ENCODE measurements at places on chromosomes 13 and 19. TPM values are rescaled to one million over a fixed set of nuclear protein-coding genes. Genes with fewer than 3 reads are reported as not detected.

NDFIP2 gene
- 0.12 TPM for polyA plus RNA-seq

PSG7 gene
- polyA plus RNA-seq: not detected

LIN37 gene
- polyA plus RNA-seq: 76.1 TPM

DNA sequence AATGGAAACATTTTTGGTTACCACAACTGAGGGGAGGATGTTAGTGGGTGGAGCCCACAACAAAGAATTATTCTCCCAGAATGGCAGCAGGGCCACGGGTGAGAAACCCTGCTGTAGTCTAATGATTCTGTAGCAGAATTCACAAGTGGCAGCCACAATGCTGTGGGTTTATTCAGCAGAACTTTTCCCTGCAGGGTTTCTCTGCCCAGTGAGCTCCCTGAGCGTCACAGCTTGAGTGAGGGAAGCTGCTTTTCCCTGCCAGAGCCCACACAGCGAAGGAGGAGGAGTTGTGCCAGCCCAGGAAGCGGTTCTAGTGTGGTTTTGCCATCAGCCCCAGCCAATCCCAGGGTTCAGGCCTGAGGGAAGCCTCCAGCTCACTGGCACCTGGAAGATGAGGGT lies 4.4 kb downstream of the ATP12A start:
- no peak for DNase-seq

DNA sequence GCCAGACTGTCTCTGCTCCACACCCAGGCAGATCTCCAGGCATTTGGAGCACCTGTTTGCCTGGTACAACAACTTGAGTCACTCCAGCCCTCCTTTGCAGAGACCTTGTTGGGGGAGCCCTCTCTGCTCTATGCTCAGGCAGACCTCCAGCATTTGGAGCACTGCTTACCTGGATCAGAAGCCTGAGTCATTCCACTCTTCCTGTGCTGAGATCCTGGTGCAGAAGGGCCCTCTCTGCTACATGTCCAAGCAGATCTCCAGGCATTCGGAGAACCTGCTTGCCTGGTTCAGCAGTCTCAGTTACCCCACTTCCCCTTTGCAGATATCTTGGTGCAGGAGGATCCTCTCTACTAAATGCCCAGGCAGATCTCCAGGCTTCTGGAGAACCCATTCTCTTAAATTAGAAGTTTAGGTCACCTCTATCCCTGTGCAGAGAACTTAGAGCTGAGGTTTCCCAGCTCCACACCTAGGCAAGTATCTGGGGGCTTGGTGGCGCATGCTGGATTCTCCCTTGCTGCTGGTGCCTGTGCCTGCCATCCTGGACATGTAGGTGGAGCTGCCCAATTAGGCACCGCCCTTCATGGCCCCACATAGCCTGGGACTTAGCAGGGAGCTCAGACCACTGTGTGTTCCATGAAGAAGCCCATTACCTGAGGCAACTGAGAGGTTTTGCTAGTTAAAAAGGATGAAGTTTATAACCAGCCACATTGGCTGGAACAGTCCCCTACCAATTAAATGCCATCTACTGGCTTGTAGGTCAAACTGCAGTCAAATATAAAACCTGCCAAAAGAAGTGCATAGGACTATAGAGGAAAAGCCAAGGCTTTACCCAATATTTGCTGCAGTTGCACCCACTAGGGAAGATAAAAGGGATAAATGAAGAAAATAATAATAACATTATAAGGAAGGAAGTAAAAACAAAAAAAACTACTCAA lies 97.6 kb upstream of the SLITRK6 start:
- DNase-seq: no peak

DNA sequence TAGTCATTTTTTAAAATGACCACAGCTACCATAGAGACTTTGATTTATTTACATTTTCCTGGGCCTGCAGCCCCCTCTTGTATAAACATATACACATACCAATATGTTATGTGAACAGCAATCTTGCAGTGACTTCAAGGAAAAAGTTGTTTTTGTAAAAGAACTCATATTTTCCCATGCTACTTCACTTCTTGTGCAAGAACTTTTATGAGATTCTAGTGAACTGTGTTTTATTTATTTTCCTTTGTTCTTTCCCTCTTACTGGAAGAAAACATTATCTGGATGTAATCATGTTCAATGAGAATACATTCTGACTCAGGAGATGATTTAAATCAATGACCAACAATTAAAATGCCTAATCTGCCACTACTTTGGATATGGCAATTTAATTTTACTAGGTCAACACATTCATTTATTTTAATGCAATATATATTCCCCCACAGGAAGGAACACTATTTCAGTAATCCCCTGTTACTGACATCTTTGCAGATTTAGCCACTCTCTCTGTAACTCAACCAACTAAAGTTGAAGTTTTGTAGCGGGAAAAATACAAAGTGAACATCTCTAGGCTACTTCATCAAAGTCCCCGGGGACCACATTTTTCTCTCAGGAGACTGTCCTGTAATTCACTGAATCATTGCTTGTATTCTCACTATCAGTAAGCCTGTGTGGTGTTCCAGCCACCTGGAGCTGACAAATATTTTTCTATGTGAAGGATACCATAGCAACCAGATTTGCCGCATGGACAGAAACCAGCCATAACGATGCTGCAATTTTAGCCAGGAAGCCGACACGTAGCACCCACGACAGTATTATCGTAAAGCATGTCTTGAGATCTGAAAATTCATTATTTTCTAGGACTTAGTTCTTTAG lies 90.5 kb downstream of the STARD13 start:
- DNase-seq: no peak

DNA sequence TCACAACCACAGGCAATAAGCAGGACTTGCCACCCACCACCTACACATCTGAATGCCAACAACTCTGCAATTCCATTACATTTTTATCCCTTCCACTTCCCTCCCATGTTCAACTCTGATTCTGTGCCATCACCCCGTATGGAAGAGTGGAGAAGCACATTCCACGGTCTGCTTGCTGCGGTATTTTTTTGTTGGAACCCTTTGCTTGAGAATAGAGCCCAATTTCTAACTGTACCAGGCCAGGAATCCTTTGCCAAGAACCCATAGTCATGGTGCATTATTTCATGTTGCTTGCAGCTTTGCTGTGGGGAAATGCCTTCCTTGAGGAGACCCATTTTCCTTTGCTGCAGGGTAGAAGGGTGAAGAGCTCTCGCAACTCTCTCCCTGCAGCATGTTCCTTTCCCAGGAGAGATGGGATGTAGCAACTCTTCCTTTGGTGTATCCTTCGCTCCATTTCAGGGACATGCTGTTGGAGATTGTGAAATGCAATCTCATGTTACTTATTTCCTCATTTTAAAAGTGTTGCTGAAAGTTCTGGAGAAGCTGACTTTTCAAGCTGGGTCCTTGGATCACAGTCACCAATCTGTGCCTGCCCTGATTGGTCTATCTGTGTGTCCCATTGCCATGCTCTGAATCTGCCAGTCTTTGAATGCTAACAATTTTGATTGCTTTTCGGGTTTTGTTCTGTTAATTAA lies 69.8 kb upstream of the STARD13 start:
- no peak for DNase-seq

DNA sequence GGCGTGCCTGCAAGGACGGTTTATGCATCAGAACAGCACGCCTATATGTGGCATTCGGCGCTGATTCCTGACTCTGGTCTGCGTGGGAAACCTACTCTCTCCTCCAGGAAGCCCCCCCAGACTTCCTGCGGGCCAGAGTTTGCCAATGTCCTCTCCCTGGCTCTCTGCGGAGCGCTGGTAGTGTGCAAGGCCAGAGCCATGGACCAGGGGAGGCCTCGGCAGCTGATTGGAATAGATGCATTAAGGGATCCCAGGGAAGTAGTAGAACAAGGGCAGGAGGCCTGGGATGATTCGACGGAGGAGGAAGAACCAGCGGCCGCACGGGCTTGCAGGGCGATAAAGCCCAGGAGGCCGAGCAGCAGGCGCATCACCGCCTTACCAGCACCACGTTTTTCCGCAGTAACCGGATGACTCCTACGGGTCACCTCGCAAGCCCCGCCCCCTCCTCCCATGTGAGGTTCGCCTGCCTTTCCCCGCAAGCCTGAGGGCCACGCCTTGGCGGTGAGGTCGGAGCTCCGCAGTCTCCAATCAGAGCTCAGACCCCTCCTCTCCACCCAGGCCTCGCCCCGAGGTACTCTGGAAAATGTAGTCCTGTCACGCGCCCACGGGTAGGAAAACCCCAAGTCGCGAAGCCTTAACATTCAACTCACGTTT lies 5.0 kb downstream of the CLEC11A start:
- DNase-seq: no peak

Measured in B cell (primary cell).